ENCODE measurements at places on chromosomes 11 and 22.

GRCh38 chr11:101817581-101817980, 97.2 kb upstream of the CEP126 start:
- DNase-seq, result no peak

DNA sequence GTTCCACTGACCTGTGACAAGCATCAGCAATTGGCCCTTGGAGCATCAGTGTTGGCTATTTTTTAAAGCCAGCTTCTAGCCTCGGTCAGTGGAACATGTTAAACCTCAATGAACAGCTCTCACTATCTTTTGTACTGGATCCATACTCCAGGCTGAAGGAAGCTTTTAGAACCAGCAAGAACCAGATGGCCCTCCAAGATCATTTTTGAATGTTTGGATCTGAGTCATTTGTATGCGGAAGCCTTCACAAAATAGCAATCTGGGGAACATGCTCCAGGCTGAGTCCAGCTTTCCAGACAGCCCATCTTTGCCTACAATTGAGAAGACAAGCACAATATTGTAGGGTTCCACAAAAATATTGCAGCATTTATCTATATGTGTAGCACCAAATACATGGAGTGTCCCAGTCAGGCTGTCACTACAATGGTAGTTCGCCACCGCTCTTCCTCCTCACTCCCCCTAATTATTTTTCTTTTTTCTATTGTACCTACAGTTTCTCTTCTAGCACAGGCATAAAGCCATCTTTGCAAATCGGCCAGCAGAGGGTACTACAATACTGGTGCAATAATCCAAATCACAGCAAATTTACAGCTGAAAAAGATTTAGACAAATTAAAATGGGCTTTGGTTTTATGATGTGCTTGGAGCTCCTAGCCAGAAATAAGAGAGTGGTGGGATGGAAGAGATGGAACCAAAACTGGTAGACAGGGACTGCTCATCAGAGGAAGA, 177.4 kb upstream of the BLID start:
- no peak for DNase-seq

GRCh38 chr11:126140926-126141280, 70.5 kb downstream of the RPUSD4 start:
- DNase-seq, result no peak

GRCh38 chr11:60504219-60504905, 10.8 kb upstream of the MS4A13 start:
- no peak for DNase-seq

- no peak for DNase-seq
Measured at GRCh38 chr11:128116447-128116846, 470.9 kb downstream of the ETS1 start.

DNA sequence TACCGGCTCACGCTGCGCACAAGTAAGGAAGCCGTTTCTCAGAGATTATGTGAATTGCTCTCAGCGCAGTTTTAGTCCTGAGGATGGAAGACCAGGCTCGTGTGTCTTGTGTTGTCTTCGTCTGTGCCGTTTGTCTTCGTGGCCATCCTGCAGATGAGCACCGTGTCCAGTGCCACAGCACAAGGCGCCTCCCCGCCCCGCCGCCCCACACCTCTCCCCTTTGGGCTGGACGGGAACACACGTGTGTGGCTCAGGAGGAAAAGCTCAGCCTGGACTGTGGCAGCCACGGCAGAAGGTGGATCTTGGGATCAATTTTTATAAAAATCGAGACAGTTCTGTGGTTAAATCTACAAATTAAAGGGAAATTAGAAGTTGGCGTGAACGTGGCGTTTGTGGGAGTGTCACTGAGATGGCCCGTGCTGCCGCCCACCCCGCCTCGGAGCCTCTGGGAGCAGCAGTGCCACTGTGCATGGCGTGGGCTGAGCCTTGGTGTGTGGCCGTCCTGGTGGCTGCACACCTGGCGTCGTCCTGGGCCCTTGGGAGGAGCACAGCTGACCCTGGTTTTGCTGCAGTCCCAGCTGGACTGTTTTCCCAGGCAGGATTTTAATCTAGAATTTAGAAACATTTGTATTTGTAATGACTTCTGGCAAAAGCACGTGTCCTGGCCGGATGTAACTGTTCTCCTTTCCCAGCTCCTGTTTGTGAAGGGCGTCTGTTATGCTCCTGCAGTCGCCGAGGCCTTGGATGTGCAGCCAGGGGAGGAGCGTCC, 25.8 kb downstream of the MUC6 start:
- no peak for DNase-seq

DNA sequence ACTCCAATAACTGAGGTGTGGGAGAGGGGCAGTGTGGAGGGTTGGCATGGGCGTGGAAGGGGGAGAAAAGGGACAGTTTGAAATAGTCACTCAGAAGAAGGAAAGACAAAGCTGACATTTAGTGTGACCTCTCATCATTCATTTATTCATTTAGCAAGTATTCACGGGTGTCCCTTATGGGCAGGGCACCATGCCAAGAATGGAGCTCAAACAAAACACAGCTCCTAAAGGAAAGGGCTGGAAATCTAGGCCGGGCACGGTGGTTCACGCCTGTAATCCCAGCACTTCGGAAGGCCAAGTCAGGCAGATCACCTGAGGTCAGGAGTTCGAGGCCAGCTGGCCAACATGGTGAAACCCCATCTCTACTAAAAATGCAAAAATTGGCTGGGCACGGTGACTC, 19.4 kb upstream of the DGKZ start:
- no peak for DNase-seq

GRCh38 chr11:59456661-59457060, at the start of gene OR4D6:
Gene OR4D6, plus strand, starts transcription at chr11:59456961. Its CDS starts 0 bp downstream, at chr11:59456961.
- no peak for DNase-seq

- DNase-seq, result no peak
Measured at GRCh38 chr11:60924906-60925853, 920 bp downstream of the TMEM132A start.

DNA sequence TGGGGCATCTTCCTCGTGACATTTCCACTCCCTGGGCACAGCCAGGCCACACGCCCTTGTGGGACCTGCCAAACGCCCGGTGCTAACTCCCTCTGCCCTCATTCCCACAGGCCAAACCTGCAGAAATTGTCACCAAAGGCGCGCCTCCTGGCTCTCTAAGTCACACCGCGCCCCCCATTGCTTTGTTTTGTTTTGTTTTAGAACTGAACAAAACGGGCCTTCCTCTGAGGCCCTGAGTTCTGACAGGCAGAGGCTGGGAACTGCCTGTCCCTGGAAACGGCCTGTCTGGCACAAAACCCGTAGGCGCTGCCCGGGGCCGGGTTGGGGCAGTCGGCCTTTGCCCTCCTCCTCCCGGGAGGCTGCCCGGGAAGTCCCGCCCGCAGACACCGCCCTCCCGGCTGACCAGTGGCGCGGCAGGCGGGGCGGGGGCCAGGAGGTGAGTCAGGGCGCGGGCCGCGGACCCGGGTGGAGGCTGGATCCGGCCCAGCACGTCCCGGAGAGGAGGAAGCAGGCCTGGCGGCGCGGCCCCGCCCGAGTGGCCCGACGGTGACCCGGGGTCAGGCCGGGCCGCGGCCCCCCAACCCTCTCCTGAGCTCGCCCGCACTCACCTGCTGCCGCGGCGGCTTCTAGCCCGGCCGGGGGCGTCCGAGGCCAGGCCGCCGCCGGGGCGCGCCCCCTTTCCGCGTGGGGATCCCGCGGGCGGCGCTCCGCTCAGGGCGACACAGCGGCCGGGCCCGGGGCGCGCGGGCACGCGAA, 465 bp downstream of the SUN2 start:
- no peak for DNase-seq

GRCh38 chr11:101436511-101437142, 147.2 kb downstream of the TRPC6 start:
- DNase-seq, result no peak

DNA sequence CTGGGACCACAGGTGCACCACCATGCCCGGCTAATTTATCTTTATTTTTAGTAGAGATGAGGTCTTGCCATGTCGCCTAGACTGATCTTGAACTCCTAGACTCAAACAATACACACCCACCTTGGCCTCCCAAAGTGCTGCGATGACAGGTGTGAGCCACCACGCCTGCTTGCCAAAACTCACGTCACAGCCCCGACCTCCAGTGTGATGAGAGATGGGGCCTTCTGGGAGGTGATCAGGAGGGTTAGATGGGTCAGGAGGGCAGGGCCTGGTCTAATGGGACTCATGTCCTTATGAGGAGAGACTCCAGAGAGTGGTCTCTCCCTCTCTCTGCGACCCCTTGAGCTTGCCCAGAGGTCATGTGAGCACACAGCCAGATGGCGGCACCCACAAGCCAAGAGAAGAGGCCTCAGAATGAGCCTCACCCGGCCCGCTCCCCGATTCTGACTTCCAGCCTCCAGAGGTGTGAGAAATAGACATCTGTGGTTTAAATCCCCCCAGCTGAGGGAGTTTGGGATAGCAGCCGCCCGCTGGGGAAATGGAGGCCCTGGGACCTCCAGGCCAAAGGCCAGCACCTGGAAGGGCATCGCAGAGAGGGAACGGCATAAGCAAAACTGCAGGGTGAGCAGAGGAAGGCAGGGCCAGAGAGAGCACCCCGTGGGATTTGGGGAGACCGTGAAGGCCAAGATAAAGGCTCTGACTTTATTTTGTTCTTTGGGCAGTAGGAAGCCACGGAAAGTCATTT, 24.1 kb upstream of the GAL start:
- DNase-seq, result no peak

DNA sequence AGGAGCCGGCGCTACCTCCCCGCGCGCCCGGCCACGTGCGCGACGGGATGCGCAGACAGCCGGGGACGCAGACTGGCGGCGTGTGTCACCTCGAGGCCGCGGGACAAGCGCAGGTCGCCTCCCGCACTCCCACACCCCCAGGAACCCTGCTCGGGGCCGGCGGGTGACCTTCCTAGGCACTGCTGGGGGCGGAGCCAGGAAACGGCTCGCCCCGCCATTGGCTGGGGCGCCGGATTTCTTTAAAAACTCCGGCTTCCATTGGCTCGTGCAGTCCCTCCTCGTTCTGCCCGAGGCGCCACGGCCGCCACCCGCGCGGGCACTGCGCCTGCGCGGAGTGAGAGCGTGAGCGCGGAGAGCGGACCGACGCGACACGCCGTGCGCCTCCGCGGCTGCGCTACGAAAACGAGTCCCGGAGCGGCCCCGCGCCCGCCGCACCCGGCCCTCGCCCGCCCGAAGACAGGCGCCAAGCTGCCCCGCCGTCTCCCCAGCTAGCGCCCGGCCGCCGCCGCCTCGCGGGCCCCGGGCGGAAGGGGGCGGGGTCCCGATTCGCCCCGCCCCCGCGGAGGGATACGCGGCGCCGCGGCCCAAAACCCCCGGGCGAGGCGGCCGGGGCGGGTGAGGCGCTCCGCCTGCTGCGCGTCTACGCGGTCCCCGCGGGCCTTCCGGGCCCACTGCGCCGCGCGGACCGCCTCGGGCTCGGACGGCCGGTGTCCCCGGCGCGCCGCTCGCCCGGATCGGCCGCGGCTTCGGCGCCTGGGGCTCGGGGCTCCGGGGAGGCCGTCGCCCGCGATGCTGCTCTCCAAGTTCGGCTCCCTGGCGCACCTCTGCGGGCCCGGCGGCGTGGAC, at the start of gene PIM3:
TSS of gene PIM3 (plus strand) at position 614 of the 846 bp plus-strand sequence. CDS start at position 790, 176 bp downstream.
- peak; percentile 62 for DNase-seq

DNA sequence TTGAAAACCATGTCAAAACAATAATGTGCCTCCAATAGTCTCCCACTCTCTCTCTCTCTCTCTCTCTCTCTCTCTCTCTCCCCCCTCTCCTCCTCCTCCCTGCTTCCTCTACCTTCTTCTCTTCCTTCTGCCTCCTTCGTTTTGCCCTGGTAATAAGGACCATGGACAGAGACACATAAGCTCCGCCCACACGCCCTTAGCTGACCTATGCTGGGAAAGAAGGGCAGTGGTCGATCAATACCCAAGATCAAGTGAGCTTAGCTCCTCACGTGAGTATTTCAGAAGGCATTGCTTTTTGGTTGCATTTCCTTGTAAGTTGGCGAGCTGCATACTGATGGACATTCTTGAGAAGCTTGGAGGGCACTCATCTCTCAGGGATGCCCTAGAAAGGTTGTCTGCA, 194.8 kb downstream of the MIAT start:
- no peak for DNase-seq

- no peak for DNase-seq
Measured at GRCh38 chr11:122850076-122850631, 11.9 kb downstream of the CRTAM start.

DNA sequence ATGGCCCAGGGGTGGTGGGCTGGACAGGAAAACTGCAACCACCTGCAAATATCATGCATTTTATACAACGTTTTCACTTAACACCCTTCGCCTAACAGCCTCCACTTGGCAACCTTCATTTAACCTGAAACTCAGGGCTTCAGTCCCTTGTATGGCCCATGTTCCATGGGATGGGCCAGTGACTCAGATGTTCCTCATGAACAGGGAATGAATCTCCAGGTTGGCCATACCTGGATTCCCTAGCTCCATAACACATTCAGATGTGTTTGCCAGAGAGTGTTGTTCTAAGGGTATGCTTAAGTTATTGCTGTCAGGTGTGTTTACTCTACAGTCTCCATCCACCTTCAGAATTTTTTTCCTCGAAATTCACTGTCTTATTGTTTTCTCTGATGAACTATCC, 316.9 kb downstream of the JRKL start:
- DNase-seq, result no peak

DNA sequence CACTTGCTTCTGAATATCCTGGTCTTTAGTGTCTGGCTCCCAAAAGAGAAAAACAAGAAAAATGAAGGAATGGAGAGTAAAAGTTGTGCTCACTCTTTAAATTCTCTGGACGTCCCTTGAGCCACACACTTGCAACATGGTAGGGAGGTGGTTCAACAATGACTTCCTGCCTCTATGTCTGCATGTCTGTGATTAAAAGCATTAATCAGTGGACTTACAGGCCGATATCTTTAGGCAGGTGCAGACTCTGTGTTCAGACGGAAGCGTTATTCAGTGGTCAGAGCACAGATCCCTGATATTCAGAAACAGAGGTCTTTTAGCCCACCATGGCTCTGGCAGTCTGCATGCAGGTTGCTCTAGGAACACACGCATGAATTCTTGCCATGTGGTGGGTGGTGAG, 1920.0 kb upstream of the RAG2 start:
- DNase-seq, result no peak

DNA sequence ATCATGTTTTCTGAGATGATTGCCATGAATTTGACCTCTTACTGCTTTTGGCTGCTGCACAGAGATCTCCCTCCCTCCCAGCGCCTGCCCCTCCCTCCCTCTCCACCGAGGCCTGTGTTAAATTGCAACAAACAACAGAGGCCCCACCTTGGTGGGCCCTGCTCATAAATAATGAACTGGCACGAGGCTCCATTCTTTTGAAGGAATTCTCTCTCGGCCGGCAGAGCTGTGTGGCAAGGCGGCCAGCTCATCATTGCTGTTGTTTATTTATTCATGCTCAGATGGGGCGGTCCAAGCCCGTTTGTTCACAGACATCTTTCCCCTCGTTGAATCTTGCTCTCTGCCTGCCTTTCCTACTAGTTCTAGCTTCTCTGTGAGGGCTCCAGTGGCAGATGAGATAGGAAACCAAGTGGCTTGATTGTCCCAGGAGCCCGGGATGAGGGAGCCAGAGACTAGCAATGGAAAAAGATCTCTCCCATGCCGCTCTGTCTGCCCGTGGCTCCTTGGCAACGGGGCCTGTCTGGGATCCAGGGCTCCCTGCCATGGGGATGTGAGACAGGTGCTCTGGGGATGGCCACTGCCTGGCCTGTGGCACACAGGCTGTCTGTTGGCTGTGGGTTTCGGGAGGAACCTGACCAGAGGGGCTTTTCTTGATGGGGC, 192.6 kb downstream of the DSCAML1 start:
- DNase-seq, result no peak

- no peak for DNase-seq
Measured at GRCh38 chr11:34680206-34680605, 59.3 kb downstream of the EHF start.

GRCh38 chr11:94581926-94582325, 14.8 kb downstream of the PIWIL4 start:
- no peak for DNase-seq

- no peak for DNase-seq
Measured at GRCh38 chr11:132284611-132285010, 914.2 kb downstream of the NTM start.

- no peak for DNase-seq
Measured at GRCh38 chr11:38131535-38131934, 1533.5 kb upstream of the RAG2 start.
